Suprapubic skin (tissue), 4 donors: ENCODE measurements at places on chromosomes 1 and 21. TPM values are rescaled to one million over a fixed set of nuclear protein-coding genes. Genes with fewer than 3 reads are reported as not detected.
A peak's percentile ranks its signal among the peaks of the same experiment; 100 is the strongest.

- no peak for DNase-seq
Observed at GRCh38 chr1:20871419-20871818, 84.3 kb upstream of the HP1BP3 start.

DNA sequence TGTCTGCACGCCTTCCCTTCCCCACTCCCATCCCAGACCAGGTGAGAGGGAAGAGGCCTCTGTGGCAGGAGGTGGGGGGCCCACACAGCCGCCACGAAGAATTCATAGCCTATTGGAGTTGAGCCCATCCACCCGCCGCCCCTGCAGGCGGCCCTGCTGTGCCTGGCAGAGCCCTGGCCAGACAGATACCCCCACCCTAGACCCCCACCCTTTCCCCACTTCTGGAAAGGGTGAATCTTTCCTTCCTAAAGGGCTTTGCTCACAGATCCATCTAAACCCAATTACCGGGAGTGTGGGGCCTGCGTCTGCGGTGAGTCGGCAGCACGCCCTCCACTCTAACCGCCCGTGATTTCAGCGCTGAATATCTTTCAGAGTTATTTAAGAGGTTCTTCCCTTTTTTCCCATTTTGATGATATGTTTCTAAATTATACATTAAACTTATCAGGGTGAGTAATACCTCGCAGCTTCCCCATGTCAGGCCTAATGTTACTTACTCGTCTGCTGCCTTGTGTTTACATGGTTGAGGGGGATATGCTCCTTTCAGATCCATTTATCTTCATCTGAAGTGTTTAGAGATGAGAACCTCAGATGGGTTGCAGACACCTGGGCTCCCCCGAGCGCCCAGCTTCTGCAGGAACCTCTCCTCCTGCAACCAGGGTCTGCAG lies 183.9 kb upstream of the VAMP3 start:
- peak; percentile 18 for DNase-seq

The TCHH gene
- total RNA-seq, result 71.9 TPM

DNA sequence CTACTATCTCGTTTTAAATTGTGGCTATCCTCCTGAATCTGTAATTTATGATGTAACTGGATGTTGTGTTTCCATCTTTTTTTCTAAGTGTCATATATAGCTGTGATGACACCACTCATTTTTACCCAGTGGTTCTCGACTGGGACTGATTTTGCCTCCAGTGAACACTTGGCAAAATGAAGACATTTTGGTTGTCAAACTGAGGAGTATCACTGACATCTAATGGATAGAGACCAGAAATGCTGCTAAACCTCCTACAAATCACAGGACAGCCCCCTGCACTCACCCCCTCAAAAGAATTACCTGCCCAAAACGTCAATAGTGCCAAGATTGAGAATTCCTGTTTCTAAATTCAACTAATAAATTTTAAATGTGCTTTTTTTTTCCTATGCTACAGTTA lies 1.9 kb downstream of the TRMT13 start:
- no peak for DNase-seq

- DNase-seq, result no peak
Observed at GRCh38 chr1:184624626-184625025, 130.0 kb downstream of the EDEM3 start.

DNA sequence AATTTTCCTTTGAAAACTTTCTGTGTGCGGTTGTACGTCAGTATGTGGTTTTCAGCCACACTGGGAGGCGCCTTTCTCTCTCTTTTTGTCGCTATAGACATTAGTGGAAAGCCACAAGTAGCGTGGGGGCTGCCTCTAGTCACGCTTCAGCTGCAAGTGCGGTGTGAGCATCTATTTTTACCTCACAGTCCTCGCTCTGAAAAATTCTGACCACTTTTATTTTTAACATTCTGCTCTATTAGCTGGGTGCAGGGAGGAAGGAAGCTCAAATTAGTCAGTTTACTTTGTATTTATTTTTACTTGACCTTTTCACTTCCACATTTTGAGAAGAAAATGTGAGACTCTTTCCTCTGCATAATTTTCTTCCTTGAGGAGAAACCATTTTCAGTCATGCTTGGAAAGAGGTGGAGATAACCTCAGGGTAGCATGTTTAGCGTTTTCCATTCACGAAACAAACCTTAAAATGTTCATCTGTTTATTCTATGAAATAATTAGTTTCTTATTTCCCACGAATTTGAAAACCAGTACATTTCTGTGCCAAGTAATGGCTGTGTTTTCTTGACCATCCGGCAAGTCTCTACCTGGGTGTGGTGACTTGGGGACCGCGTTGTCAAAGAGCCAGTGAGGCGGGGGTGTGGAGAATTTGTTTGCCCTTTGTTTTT lies 35.6 kb downstream of the ADARB1 start:
- DNase-seq, result no peak

GRCh38 chr1:161379071-161379470 lies 11.4 kb upstream of the CFAP126 start:
- DNase-seq, result no peak

- DNase-seq, result no peak
Observed at GRCh38 chr1:38085666-38086330, 39.2 kb upstream of the POU3F1 start.

GRCh38 chr1:147820761-147821297 lies 60.4 kb upstream of the GJA5 start:
- no peak for DNase-seq

DNA sequence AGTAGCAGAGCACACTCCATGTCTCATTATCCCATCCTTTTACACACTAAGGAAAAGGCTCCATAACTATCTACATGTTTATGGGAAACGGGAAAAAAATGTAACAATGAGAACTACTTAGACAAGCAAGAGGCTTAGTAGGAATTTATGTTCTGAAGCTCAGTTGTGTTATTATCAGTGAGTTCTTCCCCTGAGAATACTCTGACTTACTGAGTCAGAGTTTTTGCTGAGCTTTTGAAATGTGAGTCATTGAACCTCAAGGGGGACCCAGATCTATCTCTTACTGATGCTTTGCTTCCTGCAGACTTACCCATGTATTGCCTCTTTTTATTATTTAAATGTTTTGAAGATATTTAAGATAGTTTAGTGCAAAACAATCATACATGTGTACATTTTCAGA lies 20.1 kb downstream of the CFHR5 start:
- DNase-seq, result no peak

GRCh38 chr1:177354247-177354646 lies 183.5 kb downstream of the BRINP2 start:
- DNase-seq, result no peak

DNA sequence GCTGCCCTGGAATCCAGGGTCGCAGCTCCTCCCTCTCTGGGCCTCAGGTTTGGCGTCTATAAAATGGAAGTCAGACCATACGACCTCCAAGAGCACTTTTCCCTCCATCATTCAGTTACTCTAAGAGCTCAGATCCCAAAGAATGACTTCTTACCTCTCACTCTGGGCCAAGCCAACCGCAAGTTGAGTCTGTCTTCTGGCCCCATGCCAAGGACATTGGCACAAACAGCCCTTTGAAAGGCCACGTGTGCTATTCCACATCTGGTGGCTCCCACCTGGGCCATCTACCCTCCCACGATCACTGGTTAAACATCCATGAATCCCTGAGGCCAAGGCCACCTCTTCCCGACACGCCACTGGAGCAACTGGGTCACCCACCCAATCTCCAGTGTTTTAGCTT lies 12.4 kb downstream of the SLC2A7 start:
- no peak for DNase-seq

The BNIPL gene
- 278 TPM for total RNA-seq

- DNase-seq, result no peak
Observed at GRCh38 chr1:102628109-102628613, 480.2 kb downstream of the COL11A1 start.

DNA sequence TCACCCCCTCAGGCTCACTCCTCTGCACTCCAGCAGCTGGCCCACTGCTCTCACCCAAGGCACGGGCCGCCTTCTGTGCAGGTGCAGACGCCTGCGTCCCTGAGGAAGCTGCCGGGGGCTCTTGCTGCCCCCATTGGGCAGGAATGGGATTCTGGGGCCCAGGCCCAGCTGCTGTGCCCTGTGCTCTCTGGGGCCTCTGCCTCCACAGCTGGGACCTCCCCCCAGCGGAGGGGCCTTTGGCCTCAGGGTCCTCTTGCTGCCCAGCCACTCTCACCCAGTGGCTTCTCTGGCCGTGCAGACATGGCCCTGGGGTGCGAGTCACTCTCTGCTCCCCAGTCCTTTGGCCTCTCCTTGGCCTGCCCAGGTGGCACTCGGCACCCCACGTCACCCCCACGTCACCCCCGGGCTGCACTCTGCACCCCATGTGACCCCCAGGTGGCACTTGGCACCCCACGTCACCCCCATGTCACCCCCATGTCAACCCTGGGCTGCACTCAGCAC lies 19.1 kb upstream of the LRRC3 start:
- peak; percentile 71 for DNase-seq

The CDCA8 gene
- 4.7 TPM for total RNA-seq

- DNase-seq, result no peak
Observed at GRCh38 chr1:55716610-55717009, 501.4 kb upstream of the USP24 start.

GRCh38 chr1:117341123-117341522 lies 26.1 kb upstream of the MAN1A2 start:
- no peak for DNase-seq

The TPTE gene
- not detected for total RNA-seq

DNA sequence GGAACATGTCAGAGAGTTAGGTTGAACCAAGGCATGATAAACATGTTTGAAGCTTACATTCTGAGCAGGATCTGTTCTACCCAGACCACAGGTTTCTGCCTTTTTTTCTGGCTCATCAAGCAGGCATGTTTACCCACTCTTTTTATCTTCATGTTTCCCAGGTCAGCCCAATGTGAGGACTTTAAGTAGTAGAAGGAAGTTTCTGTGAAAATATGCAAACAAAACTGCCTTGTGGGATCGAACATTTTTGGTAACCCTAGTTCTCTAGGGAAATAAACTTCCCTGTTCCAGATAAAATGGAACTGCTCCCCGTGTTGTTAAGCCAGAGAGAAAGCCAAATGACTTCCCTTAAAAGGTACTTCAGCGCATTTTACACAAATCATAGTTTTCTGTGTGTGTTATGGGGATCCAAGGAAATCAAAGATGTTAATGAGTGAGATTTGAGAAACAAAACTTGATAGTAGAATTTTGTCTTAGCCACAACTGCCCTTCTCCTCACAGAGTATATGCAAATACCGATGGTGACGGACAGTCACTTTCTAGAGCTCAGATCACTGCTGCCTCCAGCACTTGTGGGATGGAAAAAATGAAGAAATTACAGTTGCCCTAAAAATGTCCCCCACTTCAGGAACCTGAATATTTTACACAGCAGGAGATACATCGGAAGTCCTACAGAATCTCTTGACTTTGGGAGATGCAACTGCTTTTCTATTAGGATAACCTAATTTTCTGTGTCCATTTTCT lies 765 bp upstream of the HIPK1 start:
- DNase-seq, result no peak

The RHCE gene
- not detected for total RNA-seq

The FAM72C gene
- total RNA-seq, result 1.9 TPM

DNA sequence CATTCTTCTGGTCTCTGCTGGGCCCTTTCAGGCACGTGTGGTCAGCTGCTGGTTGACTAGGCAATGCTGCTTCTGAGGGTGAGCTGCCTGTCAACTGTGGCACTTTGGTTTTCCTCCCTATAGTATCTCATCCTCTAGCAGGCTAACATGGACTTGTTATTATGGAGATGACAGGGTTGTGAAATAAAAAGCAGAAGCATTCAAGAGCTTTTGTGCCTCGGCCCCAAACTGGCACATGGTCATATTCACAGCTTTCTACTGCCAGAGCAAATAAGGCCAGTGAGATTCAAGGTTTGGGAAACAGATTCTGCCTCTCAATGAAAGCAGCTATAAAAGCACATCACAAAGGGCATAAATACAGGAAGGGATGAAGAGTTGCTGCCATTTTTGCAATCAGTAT lies 1.6 kb upstream of the ZNF124 start:
- no peak for DNase-seq

DNA sequence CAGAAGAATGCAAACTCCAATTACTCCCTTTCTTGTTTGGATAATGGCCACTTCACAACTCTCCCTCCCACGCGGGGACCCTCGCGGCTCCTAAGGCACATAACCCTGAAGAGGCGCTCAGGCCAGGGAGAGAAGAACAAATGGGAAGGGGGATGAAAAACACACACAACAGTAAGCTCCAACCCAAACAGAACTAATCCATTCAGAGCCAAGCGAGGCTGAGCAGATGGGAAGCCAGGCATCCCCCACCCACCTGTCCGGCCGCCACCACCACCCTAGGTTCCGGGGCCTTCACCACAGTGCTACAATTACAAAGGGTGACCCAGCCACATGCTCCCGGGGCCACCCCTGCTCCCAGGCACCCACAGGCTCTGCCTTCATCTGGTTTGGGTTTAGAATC lies 101.5 kb downstream of the MRPL37 start:
- DNase-seq, result no peak

The ADGRB2 gene
- 1.4 TPM for total RNA-seq

- DNase-seq, result no peak
Observed at GRCh38 chr1:15469361-15469760, 6.5 kb upstream of the CELA2B start.

DNA sequence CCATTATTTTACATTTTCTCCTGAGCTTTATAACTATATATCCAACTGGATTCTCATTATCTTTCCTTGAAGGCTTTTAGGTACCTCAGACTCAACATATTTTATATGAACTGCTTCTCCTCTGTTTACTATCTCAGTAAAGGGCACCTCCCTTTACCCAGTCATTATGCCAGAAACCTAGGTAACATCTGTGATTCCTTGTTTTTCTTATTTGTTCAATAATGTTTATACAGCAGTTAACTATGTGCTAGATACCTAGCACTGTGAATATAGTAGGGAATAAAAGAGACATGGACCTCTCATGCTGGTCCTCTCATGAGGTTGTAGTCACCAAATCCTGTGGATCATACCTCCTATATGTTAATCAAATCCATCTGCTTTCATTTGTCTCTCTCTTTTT lies 25.6 kb downstream of the PPP1R12B start:
- no peak for DNase-seq
